Right cardiac atrium (tissue), 5 donors: ENCODE measurements at places on chromosomes 4 and X. TPM values are rescaled to one million over a fixed set of nuclear protein-coding genes. Genes with fewer than 3 reads are reported as not detected.
A peak's percentile ranks its signal among the peaks of the same experiment; 100 is the strongest.

DNA sequence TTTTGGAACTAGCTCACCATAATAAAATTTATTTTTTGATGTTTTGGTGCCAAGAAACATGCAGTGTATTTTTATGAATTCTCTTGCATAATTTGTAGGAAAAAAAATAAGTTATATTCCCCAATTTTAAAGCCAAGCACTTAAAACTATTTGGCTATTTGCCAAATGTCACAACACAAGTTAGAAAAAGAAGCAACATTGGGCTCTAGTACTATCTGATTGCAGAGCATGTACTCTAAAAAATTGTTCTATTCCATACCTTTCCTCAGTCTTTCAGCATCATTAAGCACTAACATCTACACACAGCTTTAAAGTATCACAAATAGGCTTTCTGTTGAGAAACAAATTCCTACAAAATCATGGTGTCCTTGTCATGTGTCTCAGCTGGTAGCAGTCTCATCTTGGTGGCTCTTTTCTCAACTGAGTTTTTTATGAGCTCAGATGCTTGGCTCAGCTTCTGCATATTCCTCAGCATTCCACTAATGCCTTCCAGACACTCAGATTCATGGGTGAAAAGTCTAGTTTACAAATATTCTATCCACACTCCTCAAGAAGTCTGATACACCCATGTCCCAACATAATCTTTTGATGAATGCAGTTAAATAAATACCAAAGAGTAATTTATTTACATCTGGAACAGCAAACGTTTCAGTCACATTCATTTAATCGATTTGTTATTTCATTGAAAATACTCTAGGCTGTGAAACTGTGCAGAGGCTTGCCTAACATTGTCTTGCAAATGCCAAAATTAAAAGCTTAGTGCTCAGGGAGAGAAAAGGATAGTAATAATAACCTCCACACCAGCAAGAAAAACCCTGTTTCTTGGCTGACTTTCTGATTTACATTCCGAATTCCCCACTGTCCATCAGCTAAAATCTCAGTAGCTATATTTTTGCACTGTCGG lies 2209.9 kb downstream of the PCDH7 start:
- DNase-seq: no peak

Gene MGST2
- 121 TPM for total RNA-seq

- DNase-seq: peak; percentile 59
Observed at GRCh38 chr4:2817701-2818350, 24.9 kb downstream of the SH3BP2 start.

DNA sequence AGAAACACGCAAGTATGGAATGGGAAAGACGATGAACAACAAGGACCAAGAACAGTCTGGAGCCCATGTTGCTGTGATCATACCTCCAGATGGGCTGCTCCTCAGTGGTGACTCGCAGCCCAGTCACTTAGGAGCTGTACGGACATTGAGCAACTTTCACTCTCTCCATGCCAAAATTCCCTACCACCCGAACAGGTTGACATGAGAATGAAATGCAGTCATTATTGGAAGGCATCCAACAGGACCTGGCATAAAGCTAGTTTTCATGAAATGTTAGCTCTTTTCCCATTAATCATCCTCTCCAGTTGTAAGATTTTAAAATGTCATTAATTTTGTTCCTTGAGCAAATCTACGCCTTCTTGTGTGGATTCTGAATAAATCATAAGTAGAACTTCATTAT lies 82.7 kb upstream of the GPM6B start:
- DNase-seq: no peak

DNA sequence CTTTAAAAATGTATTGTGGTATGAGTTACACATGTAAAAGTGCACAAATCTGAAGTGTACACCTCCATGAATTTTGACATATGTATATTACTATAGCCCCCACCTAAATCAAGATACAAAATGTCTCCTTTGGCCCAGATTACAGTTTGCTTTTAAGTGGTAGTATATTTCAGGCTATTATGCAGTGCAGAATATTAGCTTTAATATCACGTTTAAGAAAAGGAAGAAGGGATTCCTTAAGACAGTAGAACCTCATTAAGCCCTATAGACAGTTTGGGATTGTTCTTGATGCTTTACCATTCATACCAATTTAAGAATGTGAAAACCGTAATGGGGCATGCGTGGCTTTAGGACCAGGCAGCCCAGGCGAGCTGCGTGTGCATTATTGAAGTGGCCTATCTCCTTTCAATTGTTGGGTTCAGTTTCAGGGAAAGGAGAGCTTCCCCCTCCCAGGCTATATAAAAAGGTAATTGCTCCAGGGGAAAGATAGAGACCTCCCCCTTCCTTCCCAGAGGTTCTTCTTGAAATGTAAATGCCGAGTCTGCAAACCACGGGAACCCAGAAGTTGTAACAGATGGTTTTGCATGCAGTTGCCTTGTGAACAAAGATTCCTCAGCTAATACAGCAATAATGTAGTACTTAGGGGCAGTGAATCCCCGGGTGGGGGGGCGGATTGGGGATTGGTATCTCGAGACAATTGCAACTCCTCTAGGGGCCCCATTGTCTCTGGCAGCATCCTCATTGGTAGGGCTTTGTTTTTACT lies 106.1 kb downstream of the UCHL1 start:
- peak; percentile 56 for DNase-seq

Gene SPANXN3
- total RNA-seq: not detected

- no peak for DNase-seq
Observed at GRCh38 chr4:30825008-30825770, 105.0 kb downstream of the PCDH7 start.

Gene TMEM184C
- 31.3 TPM for total RNA-seq

DNA sequence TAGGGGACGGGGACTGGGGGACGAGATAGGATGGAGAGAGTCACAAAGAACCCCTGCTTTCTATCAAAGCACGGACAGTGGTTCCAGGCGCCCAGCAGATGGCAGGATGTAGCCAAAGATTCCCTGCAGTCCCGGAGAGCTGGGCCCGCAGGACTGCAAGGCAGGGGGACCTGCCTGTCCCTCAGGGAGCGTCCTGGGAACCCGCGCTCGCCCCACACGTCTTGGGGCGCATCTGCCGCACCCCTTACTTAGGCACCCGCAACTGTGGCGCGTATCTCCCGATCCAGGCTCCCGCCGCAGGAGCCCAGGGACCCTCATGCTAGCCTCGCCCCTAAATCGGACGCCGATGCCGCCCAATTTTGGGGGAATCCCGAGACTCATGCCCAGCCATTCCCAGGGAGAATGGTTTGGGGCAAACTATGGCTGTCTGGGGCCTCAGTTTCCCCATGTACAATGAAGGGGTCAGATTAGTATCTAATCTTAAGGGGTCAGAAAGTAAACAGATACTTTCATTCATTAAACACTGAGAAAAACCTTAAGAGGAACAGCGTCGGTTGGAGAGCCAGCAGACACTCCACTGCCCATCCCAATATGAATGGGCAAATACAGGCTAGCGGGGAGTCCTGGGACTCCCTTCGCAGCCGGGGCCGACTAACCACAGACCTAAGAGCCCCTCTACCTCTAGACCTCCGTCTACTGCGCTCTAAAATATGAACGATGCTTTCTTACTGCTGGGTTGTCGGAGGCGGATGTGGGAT lies 581 bp upstream of the STK32B start:
- DNase-seq: peak; percentile 83

DNA sequence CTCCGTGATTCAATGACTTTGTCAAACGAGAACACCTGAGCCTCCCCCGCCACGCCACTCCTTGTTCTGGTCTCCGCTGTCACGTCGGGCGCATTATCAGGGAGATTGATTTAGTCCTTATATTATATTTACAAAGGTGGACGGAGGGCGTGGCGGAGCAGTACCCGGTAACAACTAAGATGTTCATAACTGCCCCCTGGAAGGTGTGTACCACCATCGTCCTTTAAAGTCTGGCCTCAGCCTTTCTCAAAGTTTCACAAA lies 284.2 kb downstream of the PACRGL start:
- DNase-seq: no peak

- no peak for DNase-seq
Observed at GRCh38 chr4:175351473-175351872, 433.3 kb downstream of the ADAM29 start.

Gene EFNB1
- total RNA-seq: 18.6 TPM

Gene ADAMTS3
- 2.2 TPM for total RNA-seq

Gene LYAR
- 10.7 TPM for total RNA-seq

DNA sequence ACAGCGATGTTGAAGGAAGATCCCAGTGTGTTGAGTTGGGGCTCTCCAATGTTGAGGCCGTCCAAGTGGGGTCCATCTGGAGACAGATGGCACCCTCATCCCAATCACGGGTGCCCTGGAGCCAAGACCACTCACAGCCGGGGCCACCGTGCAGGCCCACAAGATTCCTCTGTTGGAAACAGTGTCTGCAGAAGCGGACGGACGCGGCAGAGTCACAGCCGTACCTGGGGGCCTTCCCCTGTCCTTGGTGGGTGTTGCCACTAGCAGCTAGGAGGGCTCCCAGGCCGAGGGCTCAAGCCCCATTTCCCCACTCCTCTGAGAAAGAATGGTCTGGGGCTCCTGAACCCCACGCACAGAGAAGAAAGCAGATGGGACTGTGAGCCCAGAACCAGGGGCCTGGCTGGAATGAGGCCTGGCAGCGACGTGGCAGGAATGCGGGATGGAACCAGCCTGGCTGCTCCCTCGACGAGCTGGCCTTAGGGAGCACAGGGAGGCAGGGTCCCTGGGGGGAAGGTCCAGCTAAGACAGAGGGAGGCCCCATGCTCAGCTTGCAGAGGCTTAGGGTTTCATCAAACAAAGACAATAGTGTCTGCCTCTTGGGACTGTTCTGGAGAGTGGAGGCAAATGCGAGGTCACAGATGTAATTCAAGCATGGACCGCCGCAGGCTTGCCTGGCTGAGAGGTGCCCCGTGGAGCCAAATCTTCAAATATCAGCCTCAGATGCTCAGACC lies 228.9 kb downstream of the AFAP1 start:
- no peak for DNase-seq

DNA sequence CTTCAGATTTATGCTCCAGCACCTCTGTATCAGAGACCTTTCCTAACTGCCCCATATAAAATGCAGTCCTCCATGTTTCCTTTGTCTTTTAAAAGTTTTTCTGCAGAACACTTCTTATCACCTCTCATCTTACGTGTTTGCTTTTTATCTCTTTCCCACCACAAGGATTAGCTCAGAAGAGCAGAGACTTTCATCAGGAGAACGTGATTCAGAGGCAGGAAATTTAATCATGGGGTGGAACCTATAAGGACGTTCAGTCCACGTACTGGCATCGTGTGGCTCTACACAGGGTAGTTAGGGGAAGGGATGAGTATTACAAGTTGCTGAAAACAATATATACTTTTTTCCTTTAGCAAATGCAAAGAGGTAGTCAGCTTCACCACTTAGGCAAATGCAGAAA lies 98.7 kb downstream of the SORBS2 start:
- DNase-seq: no peak

Gene SHROOM3
- total RNA-seq: 10.9 TPM

GRCh38 chr4:152016303-152016620 lies 255.5 kb upstream of the GATB start:
- DNase-seq: no peak

- DNase-seq: no peak
Observed at GRCh38 chr4:166091912-166092510, 219.0 kb downstream of the TLL1 start.

Gene PRRG1
- total RNA-seq: 9.4 TPM

DNA sequence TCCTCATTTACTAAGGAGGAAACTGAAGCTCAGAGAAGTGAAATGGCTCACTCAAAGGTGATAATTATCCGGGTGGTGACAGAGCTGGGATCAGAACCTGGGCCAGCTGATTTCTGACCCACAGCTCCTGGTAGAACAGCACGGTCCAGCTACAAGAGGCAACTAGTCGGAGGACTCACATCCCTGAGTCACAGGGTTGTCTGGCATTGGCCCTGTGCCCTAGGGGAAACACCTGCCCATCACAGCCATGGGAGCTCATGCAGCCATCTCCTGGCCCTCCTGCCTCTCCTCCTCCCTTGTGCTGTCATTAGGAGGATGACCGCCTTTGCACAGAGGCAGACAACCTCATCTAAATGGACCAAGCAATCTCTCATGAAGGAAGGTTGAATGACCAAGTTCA lies 115.2 kb upstream of the TSPAN5 start:
- no peak for DNase-seq

DNA sequence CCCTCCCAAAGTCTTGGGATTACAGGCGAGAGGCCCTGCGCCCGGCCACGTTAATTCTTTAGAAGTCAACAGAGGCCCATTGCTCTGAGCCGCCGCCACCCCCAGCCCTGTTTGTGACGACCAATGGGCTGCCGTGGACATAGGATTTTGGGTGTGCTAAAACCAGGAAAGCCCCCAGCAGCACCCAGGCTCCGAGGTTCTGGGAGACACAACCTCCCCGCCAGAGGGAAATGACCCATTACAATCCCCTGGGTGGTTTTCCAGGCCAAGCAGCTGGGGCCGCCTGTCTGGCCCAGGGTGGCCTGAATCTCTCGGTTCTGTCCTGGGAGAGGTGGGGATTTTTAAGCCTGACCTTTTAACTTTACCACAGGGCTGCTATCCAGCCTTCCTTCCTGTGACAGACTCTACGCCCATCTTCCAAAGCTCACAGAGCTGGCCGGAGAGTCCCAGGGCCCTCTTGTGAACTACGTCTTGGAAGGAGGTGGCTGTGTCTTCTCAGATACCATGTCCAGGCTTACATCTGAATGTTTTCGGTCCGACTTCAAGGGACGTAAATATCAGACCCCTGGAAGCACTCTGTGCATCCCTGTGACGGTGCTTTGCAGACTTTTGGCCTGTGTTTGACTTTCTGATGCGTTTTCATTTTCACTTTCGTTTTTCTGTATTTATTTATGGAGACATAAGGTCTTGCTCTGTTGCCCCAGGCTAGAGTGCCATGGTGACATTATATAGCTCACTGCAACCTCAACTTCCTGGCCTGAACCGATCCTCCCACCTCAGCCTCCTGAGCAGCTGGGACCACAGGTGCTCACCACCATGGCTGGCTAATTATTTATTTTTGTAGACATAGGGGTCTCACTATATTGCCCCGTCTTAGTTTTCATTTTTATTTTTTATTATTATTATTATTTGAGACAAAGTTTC lies 36.0 kb downstream of the P2RY8 start:
- no peak for DNase-seq

Gene CRLF2
- not detected for total RNA-seq

- DNase-seq: no peak
Observed at GRCh38 chr4:15706646-15707362, 3.9 kb downstream of the BST1 start.

GRCh38 chr4:185190306-185190856 lies 13.4 kb downstream of the CFAP97 start:
- no peak for DNase-seq

DNA sequence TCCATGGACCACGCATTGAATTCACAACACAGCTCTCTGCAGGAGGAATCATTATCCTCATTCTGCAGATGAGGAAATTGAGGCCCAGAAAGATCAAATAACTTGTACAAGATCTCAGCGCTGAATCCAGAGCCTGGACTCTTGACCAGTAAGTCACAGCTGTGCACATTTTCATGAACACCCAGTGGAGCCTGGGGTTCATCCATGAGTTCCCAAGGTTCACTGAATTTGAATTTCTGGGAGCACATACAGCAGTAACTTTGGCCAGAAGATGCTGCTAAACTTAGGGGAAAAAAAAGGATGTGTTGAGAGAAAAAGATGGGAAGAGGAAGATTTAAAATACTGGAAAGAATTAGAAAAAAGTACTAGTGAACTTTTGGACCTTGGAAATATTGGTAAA lies 218.7 kb upstream of the PPARGC1A start:
- no peak for DNase-seq
